Left ventricle myocardium superior (tissue), 1 donor: ENCODE measurements at places on chromosomes 2 and 18. TPM values are rescaled to one million over a fixed set of nuclear protein-coding genes. Genes with fewer than 3 reads are reported as not detected.

Gene RUFY4
- total RNA-seq, result not detected

Gene MAPK4
- 28.8 TPM for total RNA-seq

Gene TMEFF2
- 0.10 TPM for total RNA-seq

Gene EVX2
- not detected for total RNA-seq

Gene GAD1
- not detected for total RNA-seq

Gene C2orf78
- not detected for total RNA-seq

Gene MYO3B
- total RNA-seq, result 0.05 TPM

Gene RNF125
- total RNA-seq, result 3.4 TPM

Gene SPAG16
- 18.7 TPM for total RNA-seq

Gene CCL20
- total RNA-seq, result not detected

Gene RTP5
- not detected for total RNA-seq

Gene C18orf54
- 1.7 TPM for total RNA-seq

Gene INHBB
- total RNA-seq, result 2.8 TPM

Gene C2orf72
- 0.07 TPM for total RNA-seq

Gene NBAS
- total RNA-seq, result 64.4 TPM

Gene EFEMP1
- total RNA-seq, result 50.7 TPM

Gene CRYBA2
- total RNA-seq, result not detected

Gene NFU1
- total RNA-seq, result 117 TPM

Gene ADGRF3
- not detected for total RNA-seq

Gene PLCL1
- total RNA-seq, result 100 TPM

Gene DSG3
- total RNA-seq, result not detected

Gene EIF2AK2
- 18.2 TPM for total RNA-seq

Gene DSEL
- 2.2 TPM for total RNA-seq

Gene GRB14
- 27.8 TPM for total RNA-seq

Gene VIL1
- total RNA-seq, result not detected

Gene NYAP2
- not detected for total RNA-seq

Gene ANKRD30BL
- not detected for total RNA-seq

Gene SERPINB10
- not detected for total RNA-seq

Gene ALPG
- total RNA-seq, result not detected

Gene C2orf66
- total RNA-seq, result not detected

Gene CABYR
- total RNA-seq, result not detected

Gene PARD3B
- total RNA-seq, result 6.5 TPM

Gene GPR45
- not detected for total RNA-seq

Gene UGT1A10
- total RNA-seq, result not detected

Gene TMEM37
- total RNA-seq, result 2.9 TPM

Gene ARHGAP25
- total RNA-seq, result 5.4 TPM

Gene ENOSF1
- 23.9 TPM for total RNA-seq

Gene RRM2
- total RNA-seq, result 1.3 TPM

Gene CPO
- 0.27 TPM for total RNA-seq

Gene UGT1A9
- not detected for total RNA-seq

Gene CFAP210
- total RNA-seq, result not detected

Gene HTR2B
- 0.50 TPM for total RNA-seq

Gene PSMA8
- 0.20 TPM for total RNA-seq

Gene ADD2
- total RNA-seq, result 1.8 TPM

Gene ANO7
- total RNA-seq, result 1.1 TPM

Gene CWC22
- total RNA-seq, result 13.4 TPM

Gene UNC80
- not detected for total RNA-seq

Gene CIB4
- not detected for total RNA-seq
